ENCODE measurements at places on chromosomes 11 and 22. TPM values are rescaled to one million over a fixed set of nuclear protein-coding genes. Genes with fewer than 3 reads are reported as not detected.

The CREB3L1 gene
- 30.9 TPM for polyA plus RNA-seq

The PGR gene
- polyA plus RNA-seq, result 2.7 TPM

The SMTNL1 gene
- not detected for polyA plus RNA-seq

The LARGE1 gene
- 74.6 TPM for polyA plus RNA-seq

The VWCE gene
- 0.30 TPM for polyA plus RNA-seq

The CRYBB3 gene
- not detected for polyA plus RNA-seq

The BAIAP2L2 gene
- 0.27 TPM for polyA plus RNA-seq

The NR1H3 gene
- 11.4 TPM for polyA plus RNA-seq

The KRTAP5-10 gene
- polyA plus RNA-seq, result not detected

The SERHL2 gene
- polyA plus RNA-seq, result 1.1 TPM

The MYBPC3 gene
- polyA plus RNA-seq, result 425 TPM

The MPZL3 gene
- 4.2 TPM for polyA plus RNA-seq

The FGF3 gene
- not detected for polyA plus RNA-seq

- DNase-seq, result no peak
These were observed 4.6 kb upstream of the ACER3 start for GRCh38 chr11:76856106-76856505.

- peak; percentile 48 for DNase-seq
These were observed 14.6 kb downstream of the NAV2 start for GRCh38 chr11:19727246-19727645.

GRCh38 chr22:40939202-40939601 lies 12.0 kb upstream of the RBX1 start:
- no peak for DNase-seq

- DNase-seq, result peak; percentile 80
These were observed 101.6 kb downstream of the SWAP70 start for GRCh38 chr11:9765320-9766101.

DNA sequence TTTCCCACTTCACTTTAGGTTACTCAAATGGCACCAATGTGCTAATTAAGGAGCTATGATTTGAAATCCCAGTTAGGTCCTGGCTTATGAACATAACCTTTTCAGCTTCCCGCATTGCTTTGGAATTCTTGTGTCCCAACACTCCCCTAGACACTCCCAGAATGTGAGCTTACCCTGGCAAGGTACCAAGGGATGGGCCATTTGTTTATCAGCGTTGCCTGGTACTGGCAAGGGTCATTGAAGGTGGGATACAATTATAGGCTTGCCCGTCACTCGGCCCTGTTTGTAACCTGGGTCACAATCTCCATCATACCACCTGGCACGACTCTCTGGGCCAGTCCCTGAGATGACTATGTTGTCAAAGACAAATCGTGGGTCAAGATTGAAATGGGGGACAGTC lies 5.4 kb downstream of the CSRP3 start:
- peak; percentile 77 for DNase-seq

DNA sequence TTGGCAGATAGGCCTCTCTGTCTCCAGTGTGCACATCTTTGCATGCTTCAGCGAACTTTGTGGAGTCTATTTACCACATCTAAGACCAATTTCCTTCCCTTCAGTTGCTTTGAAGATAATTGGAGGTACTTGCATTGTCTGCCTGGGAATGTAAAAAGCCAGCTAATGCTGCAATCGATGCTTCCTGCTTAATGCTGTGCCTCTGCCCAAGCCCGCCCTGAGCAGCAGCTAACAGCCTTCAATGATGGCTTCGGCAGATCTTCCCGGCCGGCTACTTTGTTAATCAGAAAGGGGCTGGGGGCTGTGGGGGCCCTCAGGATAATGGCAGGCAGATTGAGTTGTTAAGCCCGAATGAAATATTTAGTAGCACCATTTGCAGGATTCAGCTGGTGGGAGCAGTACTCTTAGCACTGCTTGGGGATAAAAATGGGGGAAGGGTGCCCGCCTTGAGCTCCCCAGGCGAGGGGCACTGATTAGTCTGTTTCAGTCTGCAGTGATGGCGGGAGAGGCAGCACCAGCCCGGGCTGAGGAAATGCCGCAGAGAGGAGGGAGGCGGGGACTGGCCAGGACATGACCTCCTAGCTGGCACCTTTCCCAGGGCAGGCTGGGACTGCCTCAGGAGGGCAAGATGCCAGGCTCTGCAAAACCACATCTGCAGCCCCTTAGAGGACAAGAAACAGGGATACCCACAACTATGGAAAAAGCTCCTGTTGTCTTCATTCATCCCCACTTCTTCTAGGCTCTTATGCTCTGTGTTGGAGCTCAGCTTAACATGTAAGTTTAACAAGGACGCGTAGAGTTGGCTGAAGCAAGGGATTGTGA lies 460.0 kb downstream of the BUD13 start:
- peak; percentile 87 for DNase-seq

DNA sequence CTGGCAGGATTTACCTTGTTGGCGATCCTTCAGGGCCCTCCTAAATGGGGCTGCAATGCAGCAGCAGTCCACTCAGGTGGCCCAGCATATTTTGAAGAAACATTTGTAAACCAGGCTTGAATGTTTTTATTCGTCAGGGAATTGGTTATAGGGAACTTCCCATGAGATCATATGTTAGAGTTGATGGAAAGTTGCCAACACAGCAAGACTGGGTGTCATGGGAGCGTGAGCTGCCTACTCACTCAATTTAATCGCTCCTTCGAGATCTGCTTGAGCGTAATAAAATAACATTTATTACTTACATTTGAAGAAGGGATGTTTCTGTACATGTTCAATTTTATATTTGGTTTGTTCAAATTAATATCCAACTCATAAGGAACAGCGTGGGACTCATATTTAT lies 19.4 kb downstream of the OR2AT4 start:
- no peak for DNase-seq

- DNase-seq, result peak; percentile 57
These were observed 3.5 kb upstream of the EEF1G start for GRCh38 chr11:62577046-62577714.

- DNase-seq, result no peak
These were observed 908.8 kb downstream of the OPCML start for GRCh38 chr11:132623511-132623910.

- no peak for DNase-seq
These were observed 464.7 kb downstream of the INSC start for GRCh38 chr11:15579287-15580001.

DNA sequence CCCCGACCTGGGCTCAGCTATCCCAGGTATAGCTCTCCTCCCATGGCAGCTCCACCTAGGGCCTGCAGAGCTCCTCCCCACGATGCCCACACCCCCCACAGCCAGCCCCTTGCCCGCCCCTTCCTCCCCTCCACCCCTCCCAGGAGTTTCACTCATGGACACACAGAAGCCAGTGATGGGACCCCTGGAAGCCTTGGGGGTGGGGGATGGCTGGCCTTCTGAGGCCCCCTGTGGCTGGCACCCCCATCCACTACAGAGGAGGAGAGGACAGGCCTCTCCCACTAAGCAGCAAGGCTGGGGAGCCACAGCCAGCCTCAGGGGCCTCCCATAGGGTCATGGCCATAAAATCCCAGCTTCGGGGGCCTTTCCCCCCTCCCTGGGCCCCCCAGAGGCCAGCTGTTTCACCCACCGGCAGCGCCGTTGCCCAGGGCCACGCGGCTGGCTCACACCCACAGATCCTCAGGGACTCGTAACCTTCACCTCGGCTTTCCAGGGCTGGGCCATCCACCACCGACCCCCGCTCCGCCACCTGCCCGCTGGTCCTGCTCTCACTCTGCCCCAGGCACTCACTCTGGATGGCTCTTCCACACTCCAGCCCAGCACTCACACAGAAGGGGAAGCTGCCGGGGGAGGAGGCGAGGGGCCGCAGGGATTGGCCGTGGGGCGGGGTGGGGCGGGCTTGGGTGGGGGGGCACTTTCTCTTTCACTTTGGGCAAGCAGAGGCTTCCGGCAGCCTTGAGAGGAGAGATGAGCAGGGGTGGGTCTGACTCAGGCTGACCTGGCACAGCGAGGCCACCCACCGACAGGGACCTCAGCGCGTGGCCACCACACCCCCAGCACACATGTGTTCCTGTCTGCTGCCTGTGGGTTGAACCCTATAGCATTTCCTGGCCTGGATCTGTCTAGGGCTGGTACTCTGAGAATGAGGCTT lies 2.2 kb downstream of the SLC25A22 start:
- DNase-seq, result peak; percentile 80

GRCh38 chr22:41285441-41285819 lies 557 bp downstream of the RANGAP1 start:
- DNase-seq, result peak; percentile 75

- DNase-seq, result no peak
These were observed 41.3 kb upstream of the VPREB1 start for GRCh38 chr22:22203048-22203971.

GRCh38 chr11:117189941-117190544 lies 9.1 kb upstream of the TAGLN start:
- DNase-seq, result no peak

DNA sequence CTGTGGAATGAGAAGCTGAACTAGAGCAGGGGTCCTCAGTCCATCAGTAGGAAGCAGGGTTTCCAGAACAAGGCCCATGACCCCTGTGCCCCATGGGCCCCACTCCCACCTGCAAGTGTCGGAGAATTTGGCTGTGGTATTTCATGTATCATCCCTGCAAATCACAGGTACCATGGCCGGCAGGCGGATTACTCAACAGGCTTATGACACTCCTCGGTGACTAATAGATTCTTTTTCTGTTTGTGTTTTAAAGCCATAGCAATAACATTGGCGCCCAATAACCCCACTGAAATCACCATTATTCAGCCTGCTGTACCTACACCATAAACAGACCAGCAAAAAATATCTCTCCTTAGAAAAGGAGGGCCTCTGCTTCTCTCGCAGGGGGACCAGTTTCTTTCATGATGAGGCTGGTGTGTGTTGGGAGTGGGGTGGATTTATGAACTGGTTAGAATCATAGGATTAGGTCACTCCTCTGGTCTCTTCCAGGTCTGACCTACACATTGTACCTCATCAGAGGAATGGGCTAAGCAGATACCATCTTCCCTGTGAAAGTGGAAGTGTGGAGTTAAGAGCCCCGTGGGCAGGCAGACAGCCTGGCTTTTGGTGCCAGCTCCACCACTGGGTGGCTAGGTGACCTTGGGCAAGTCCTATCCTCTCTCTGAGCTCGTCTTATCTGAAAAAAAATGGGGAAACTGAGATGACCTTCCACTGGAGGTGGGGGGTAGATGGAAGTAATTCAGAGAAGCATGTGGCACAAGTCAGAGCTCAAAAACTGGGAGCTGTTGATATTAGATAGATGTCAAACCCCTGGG lies 60.2 kb upstream of the WNT11 start:
- DNase-seq, result no peak

GRCh38 chr11:34254011-34254410 lies 103.8 kb downstream of the ABTB2 start:
- no peak for DNase-seq
